ENCODE measurements at places on chromosomes 13 and 19.
A peak's percentile ranks its signal among the peaks of the same experiment; 100 is the strongest.

- DNase-seq, result no peak
These were observed 1487.7 kb downstream of the EFNB2 start for GRCh38 chr13:105047676-105048295.

- no peak for DNase-seq
These were observed 66.5 kb downstream of the NDFIP2 start for GRCh38 chr13:79547211-79548195.

GRCh38 chr13:34751044-34751443 is 191.0 kb upstream of the NBEA start:
- DNase-seq, result no peak

DNA sequence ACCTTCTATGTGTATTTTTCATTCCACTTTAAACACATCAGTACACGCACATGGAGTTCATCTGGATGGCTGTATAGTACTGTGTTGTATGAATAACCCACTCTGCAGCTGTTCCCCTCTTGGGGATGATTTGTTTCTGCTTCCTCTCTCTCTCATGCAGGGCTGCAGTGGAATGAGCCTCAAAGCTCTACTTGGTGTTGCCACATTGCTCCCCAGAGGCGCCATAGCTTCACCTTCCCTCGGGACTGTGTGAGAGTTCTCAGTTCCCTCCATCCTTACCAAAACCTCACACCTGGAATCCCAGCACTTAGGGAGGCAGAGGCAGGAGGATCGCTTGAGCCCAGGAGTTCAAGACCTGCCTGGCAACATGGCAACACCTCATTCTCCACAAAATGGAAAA is 28.4 kb upstream of the GPR183 start:
- no peak for DNase-seq

GRCh38 chr19:2983351-2984214 is 6.2 kb downstream of the TLE6 start:
- peak; percentile 0 for DNase-seq

DNA sequence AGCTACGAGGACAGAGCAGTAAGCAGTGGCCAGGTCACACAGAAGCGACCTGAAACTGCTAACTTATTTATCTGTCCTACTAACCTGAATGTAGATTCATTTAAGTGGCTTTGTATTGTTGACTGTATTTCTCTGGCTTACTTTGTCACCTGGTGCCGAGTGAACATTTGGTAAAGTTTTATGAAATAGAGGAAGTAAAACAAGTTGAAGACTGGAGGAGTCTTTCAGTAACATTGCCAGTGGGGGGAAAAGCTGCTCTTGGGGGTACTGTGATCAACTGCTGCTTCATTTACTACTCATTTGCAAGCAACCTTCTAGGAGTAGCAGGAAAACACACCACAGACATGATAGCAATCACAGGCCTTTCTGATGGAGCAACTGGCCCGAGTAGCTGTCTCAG is 615.0 kb downstream of the FGF9 start:
- no peak for DNase-seq

GRCh38 chr19:33784432-33784831 is 12.2 kb upstream of the KCTD15 start:
- no peak for DNase-seq

DNA sequence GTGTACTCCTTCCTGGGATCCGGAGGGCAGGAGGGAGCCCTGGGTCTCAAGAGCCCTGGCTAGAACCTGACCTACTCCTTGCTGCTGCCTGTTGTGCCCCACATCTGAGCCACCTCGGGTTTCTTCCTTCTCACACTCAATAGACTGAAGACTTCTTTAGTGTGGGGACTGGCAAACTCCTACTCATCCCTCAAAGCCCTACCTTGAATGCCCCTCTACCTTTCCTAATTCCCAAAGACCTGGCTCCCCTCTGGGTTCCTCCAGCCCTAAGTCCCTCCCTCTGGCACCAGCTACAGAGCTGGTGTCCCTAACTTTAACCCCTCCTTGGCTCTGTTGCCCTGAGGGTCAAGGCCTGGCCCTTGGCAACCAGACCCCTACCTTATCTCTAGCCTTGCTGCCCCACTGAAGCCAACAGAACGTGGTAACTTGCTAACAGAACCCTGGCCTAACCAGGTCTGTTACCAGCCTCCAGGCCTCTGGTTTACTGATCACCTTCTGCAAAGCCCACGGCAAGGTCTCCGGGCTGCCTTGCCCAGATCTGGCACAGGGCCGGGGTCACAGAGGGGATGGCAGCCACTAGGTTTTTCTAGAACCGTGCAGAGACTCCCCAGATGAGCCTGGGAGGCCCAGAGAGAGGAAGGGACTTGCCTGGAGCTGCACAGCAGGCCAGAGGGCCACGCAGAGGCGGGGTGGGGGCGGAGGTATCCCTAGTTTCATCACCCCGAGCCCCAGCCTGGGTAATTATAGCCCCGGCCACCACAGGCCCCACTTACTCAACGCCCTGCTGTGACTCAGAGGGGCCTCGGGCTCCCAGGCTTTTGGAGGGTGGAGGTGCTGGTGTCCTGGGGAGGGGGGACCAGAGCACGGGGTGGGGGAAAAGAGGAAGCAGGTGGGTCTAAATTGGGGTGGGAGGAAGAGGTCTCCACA is 15.3 kb downstream of the ZBTB7A start:
- no peak for DNase-seq

- peak; percentile 80 for DNase-seq
These were observed 33.3 kb upstream of the MICU2 start for GRCh38 chr13:21637296-21637695.

DNA sequence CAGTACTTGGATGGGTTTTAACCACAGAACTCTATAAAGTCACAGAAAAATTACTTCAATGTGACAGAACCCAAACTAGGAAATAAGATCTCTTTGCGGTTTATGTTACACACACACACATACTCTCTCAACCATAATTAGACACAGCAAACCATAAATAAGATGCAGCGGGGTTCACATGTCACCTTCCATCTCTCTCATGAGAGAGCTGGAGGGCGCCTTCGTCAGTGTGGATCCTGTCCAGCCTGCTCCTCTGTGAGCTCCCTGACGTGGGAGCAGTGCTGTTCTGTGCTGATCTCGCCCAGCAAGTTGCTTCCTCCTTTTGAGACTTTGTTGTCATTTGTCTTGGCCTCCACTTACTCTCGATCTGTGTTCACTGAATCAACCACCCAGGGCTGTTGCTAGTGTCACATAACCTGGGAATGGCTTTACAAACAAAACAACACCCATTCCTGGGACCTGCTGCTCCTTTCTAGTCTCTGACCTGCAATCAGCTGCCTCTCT is 204.9 kb upstream of the KL start:
- DNase-seq, result no peak

GRCh38 chr13:32537580-32538142 is 934 bp downstream of the N4BP2L2 start:
- no peak for DNase-seq

DNA sequence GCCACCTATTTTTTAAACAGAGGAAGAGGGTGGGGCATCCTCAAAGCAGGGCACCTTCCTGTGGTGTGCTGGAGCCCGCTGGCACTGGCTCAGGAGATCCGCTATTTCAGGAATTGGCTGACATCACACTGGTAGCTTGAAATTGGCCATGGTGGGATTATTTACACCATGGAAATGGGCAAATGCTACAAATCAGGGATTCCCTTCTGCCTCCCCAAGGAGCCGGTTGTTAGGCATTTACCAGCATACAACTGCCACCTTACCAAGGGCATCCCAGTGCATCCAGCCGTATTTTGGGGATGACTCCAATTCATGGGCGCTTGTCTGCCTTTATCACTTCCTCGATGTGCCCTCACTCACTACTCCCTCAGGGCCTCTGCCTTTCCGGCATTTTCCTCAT is 14.2 kb downstream of the HRC start:
- DNase-seq, result no peak

- DNase-seq, result no peak
These were observed 9.5 kb downstream of the ADAMTSL5 start for GRCh38 chr19:1503089-1503924.

DNA sequence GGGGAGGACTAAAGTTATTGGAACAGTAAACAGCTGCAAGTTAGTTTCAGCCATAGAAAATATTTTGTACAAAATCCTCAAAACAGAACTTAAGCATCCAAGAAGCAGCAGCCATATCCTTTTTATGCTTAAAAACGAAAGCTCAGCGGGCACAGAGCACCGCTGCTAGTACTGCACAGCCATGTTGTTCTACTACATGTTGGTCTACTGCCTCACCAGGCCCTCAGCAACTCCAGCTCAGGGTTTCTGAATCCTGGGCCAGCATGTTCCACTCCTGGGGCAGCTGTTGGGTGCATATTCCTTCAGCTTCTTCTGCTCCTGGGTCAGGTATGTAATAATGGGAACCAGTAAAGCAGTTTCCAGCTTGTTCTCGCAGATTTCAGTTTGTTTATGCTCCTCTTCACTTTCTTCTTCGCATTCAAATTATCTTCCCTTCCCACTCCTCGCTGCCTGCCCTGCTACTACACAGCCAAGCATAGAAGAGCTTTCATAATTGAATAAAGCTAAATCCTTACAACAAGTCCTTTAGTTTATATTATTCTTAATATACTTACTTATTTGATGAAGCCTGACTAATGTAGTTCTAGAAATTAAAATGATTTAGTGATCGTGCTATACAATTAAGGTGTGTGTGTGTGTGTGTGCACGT is 820.5 kb upstream of the ATXN8OS start:
- no peak for DNase-seq

DNA sequence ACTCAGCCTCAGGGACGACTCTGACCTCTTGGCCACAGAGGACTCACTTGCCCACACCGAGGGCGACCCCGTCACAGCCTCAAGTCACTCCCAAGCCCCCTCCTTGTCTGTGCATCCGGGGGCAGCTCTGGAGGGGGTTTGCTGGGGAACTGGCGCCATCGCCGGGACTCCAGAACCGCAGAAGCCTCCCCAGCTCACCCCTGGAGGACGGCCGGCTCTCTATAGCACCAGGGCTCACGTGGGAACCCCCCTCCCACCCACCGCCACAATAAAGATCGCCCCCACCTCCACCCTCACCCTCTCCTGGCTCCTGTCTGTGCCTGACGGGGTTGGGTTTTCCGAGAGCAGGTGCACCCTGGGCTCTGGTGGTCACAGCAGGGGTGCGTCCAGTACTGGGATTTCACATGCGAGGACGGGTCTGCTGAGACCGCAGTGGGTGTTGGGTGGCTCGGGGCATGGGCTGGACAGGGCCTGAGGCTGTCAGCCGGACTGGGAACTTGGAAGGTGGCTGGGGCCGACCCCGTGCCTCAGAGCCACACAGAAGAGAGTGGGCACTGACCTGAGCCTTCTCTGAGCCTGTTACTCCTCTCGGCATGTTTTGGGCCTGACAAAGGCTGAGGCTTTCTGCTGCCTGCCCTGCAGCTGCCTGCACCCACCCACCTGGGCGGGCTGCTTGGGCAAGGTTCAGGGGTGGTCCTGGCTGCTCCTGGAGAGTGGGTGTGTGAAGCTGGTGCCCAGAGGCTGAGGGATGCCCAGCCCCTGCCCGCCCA is 6.3 kb upstream of the HCN2 start:
- DNase-seq, result no peak

- no peak for DNase-seq
These were observed 6.6 kb upstream of the TPTE2 start for GRCh38 chr13:19567820-19568534.

DNA sequence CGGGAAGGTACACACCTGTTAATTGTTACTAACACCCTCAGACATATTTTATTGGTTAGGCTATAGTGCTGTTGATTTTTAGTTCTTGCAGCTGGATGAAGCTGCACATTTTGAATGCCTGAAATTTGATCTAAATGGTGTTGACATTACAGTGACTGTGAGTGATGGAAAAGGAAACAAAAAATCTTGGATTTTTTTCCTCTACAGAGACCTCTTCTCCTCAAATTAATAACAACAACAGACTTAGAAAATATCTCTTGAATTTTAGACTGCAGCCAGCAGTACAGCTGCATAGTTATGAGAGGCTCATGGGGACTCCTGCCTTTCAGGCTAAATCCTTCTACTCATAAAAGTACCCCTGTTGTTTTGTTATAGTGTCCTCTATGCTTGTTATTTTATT is 500.5 kb upstream of the SPRY2 start:
- no peak for DNase-seq

DNA sequence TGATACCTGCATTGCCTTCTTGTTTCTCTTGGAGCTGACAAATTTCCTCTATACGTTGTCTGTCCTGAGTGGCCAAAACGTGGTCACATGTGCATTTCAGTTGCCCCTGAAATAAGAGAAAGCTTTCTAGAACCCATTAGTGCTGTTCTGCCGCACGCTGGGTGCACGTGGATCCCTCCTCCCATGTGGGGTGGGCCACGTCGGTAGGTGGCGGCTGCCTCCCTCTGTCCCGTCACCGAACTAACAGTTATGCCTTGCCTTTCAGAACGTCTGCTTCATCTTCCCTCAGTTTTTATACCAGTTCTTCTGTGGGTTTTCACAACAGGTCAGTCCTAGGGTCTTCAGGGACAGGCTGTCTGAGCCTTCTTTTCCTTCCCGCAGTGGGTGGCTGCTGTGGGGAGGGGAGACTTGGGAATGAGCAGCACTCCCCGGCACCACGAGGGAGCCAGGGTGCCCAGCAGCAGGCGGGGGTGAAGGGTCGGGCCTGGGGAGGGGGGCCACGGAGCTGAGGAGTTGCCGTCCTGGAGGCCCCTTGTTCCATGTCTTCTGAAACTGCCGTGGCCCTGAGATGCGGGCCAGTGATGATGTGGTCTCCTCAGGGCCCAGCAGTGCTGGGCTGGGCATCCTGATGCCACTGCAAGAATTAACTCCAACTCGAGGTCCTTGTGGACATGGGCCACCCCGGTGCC is 109.7 kb upstream of the MCF2L start:
- DNase-seq, result no peak

- peak; percentile 10 for DNase-seq
These were observed 310.6 kb downstream of the FGF14 start for GRCh38 chr13:102091231-102091630.

DNA sequence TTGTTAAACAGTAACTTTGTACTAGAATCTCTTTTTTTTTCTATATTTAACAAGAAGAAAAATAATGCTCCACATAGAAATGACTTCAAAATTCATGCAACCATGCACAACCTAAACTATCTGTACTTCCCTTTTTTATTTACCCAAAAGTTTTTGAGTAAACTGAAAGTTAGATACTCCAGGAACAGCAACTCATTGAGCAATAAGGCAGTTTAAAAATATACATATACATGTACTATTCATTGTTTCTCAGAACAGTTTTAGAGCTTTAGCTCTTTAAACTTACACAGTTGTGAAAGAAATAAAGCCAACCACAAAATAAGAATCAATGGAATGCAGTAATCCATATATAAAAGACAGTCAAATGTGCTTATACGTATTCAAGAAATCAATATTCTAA is 39.2 kb downstream of the MTMR6 start:
- no peak for DNase-seq

GRCh38 chr19:55197528-55197927 is 11.8 kb downstream of the PTPRH start:
- DNase-seq, result no peak

DNA sequence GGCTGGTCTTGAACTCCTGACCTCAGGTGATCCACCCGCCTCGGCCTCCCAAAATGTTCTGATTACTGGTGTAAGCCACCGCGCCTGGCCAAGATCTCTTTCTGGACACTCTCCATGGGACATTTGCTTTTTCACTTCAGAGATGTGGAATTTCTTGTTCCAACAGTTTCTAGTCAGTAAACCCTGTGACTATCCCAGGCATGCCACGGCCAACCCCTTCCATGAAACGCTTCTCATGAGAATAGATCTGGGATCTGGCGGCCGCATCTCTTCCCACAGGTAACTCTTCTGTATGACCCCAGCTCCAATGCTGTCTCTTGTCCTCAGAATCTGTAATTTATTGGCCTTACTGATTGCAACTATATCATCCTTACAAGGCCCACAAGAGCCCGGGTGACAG is 16.2 kb downstream of the PLPP2 start:
- DNase-seq, result no peak

All from kidney glomerular epithelial cell (primary cell).